Activated CD4-positive, alpha-beta T cell treated with anti-CD3 and anti-CD28 coated beads, Interleukin-2, amount 10 ng/mL, durations not matched to agents 24 days and 14 days (primary cell): ENCODE measurements at places on chromosomes 5 and 9. TPM values are rescaled to one million over a fixed set of nuclear protein-coding genes. Genes with fewer than 3 reads are reported as not detected.

DNA sequence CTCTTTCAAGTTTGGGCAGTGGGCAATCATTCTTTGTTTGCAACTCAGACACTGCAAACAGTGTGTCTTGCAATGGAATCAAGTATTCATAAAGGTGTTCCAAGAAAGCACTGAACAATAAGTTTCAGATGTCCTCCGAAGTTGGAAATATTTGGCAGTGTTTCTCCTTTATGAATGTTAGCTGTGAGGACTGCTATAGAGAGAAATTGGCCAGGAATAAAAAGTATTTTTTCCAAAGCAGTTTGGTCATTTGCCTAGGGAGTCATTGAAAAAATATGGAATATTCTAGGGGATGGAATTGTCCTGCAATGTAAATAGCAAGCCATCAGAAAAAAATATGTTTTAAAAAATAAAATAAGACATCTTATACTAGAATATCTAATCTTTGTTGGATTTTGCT is 688.6 kb upstream of the SEMA6A start:
- H3K27me3 ChIP-seq: no peaks in the 10 kb centered on the region
- no peaks in the 10 kb centered on the region for H3K36me3 ChIP-seq
- no peak overlapping the region for H3K27ac ChIP-seq

DNA sequence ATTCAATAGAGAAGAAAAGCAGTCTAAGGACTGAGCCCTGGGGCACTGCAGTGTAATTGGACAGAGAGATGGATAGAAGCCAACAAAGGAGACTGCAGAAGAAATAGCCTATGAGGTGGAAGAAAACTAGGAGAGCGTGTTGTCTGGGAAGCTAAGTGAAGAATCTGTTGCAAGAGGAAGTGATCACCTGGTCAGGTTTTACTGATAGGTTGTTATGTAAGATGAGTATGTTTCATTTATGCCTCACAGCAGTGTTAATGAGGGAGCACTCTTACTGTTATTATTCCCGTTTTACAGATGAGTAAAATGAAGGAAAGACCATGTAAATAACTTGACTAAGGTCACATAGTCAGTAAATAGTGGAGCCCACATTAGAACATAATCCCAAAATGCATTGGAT is 80.0 kb upstream of the GRHPR start:
- no peak for DNase-seq
- H3K36me3 ChIP-seq: no peaks in the 10 kb centered on the region
- no peaks in the 10 kb centered on the region for H3K27me3 ChIP-seq
- H3K4me1 ChIP-seq: no peaks in the 10 kb centered on the region
- H3K27ac ChIP-seq: no peak overlapping the region

GRCh38 chr5:113091622-113092021 is 115.0 kb downstream of the DCP2 start:
- peaks cover 2% of the 10 kb centered on the region for H3K4me1 ChIP-seq
- H3K27ac ChIP-seq: no peak overlapping the region
- H3K27me3 ChIP-seq: peaks cover 8% of the 10 kb centered on the region
- DNase-seq: no peak
- H3K36me3 ChIP-seq: no peaks in the 10 kb centered on the region
- no peak overlapping the region for H3K4me3 ChIP-seq

The SHOC1 gene
- not detected in 2 replicates for total RNA-seq

DNA sequence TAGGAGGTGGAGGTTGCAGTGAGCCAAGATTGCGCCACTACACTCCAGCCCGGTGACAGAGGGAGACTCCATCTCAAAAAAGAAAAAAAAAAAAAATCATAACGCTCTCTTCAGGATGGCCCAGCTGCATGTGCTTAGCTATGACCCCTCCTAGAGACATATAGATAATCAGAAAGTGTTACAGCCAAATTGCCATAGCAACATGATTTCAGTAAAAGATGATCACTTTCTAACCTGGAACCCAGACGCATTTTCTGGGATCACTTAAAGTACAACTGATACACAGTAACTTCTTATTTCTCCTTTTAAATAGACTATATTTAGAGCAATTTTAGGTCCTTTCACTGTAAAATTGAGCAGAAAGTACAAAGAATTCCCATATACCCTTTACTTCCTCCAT is 372.9 kb downstream of the CDH18 start:
- no peaks in the 10 kb centered on the region for H3K4me1 ChIP-seq
- no peaks in the 10 kb centered on the region for H3K27me3 ChIP-seq
- no peaks in the 10 kb centered on the region for H3K36me3 ChIP-seq
- H3K27ac ChIP-seq: no peak overlapping the region
- no peak overlapping the region for H3K4me3 ChIP-seq

The CDC20B gene
- not detected in 2 replicates for total RNA-seq

- H3K27ac ChIP-seq: peak overlapping the region; percentile 68
- H3K4me1 ChIP-seq: peaks cover 57% of the 10 kb centered on the region
- H3K4me3 ChIP-seq: peak overlapping the region; percentile 18
- H3K36me3 ChIP-seq: peaks cover 13% of the 10 kb centered on the region
- DNase-seq: no peak
- no peaks in the 10 kb centered on the region for H3K27me3 ChIP-seq
These were observed 2.3 kb upstream of the CYFIP2 start for GRCh38 chr5:157263496-157264090.

The POLR1E gene
- 60.0 and 64.0 TPM in 2 replicates for total RNA-seq

The GPRIN1 gene
- total RNA-seq: 3.7 TPM in 2 replicates

The PCDHAC1 gene
- not detected in 2 replicates for total RNA-seq

The SLC1A1 gene
- 0.17 TPM in 1 of 2 replicates, not detected in the other for total RNA-seq

The ZMAT2 gene
- total RNA-seq: 67.1 and 67.2 TPM in 2 replicates

GRCh38 chr9:77015327-77016048 is 4.0 kb upstream of the FOXB2 start:
- peaks cover 80% of the 10 kb centered on the region for H3K27me3 ChIP-seq
- H3K4me3 ChIP-seq: no peak overlapping the region
- H3K36me3 ChIP-seq: peaks cover 11% of the 10 kb centered on the region
- H3K4me1 ChIP-seq: peaks cover 9% of the 10 kb centered on the region
- H3K27ac ChIP-seq: peak overlapping the region; percentile 72
- DNase-seq: no peak

- no peaks in the 10 kb centered on the region for H3K36me3 ChIP-seq
- no peak for DNase-seq
- H3K4me3 ChIP-seq: no peak overlapping the region
- no peak overlapping the region for H3K27ac ChIP-seq
- H3K27me3 ChIP-seq: no peaks in the 10 kb centered on the region
These were observed 123.7 kb downstream of the SNCAIP start for GRCh38 chr5:122435761-122436160.

- H3K36me3 ChIP-seq: no peaks in the 10 kb centered on the region
- no peak overlapping the region for H3K27ac ChIP-seq
- no peak for DNase-seq
- peaks cover 28% of the 10 kb centered on the region for H3K4me1 ChIP-seq
- no peak overlapping the region for H3K4me3 ChIP-seq
These were observed 123.3 kb upstream of the ELL2 start for GRCh38 chr5:96084874-96085506.

- H3K36me3 ChIP-seq: no peaks in the 10 kb centered on the region
- no peak for DNase-seq
- no peaks in the 10 kb centered on the region for H3K27me3 ChIP-seq
- no peak overlapping the region for H3K4me3 ChIP-seq
- no peaks in the 10 kb centered on the region for H3K4me1 ChIP-seq
These were observed 130.0 kb upstream of the DMRTA1 start for GRCh38 chr9:22316645-22317044.

The PCDHGB1 gene
- 0.14 and 0.19 TPM in 2 replicates for total RNA-seq

- H3K27ac ChIP-seq: peak overlapping the region; percentile 18
- no peaks in the 10 kb centered on the region for H3K27me3 ChIP-seq
- no peak for DNase-seq
- H3K4me1 ChIP-seq: peaks cover 3% of the 10 kb centered on the region
- no peaks in the 10 kb centered on the region for H3K36me3 ChIP-seq
- H3K4me3 ChIP-seq: no peak overlapping the region
These were observed 162.4 kb upstream of the ZNF608 start for GRCh38 chr5:124908581-124909451.

- no peaks in the 10 kb centered on the region for H3K36me3 ChIP-seq
- H3K4me3 ChIP-seq: no peak overlapping the region
- H3K4me1 ChIP-seq: no peaks in the 10 kb centered on the region
- H3K27ac ChIP-seq: no peak overlapping the region
- H3K27me3 ChIP-seq: no peaks in the 10 kb centered on the region
These were observed 695.1 kb downstream of the TAF11L14 start for GRCh38 chr5:18329328-18329727.

GRCh38 chr9:113543296-113543981 is 79.9 kb downstream of the RGS3 start:
- H3K36me3 ChIP-seq: peaks cover 58% of the 10 kb centered on the region
- no peak for DNase-seq
- H3K4me3 ChIP-seq: no peak overlapping the region
- peaks cover 31% of the 10 kb centered on the region for H3K4me1 ChIP-seq
- H3K27me3 ChIP-seq: no peaks in the 10 kb centered on the region
- H3K27ac ChIP-seq: no peak overlapping the region

DNA sequence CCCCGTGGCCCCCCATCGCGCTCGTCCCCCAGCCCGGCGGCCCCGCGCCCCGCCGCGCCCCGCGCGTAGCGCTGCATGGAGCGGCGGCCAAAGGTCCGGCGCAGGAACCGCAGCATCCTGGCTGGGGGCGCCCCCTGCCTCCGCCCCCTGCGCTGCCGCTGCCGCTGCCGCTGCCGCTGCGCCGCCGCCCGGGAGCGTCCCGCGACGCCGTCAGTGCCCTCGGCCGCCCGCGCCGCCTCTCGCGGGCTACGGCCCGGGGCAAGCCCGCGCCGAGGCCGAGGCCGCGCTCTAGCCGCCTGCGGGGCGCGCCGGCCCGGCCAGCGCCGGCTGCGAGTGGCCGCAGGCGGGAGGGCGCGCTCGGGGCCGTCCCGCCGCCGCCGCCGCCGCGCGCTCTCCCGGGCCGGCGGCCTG is 523 bp downstream of the EPB41L4B start:
- DNase-seq: peak; percentile 63
- H3K27ac ChIP-seq: no peak overlapping the region
- no peak overlapping the region for H3K4me3 ChIP-seq
- peaks cover 10% of the 10 kb centered on the region for H3K4me1 ChIP-seq
- H3K27me3 ChIP-seq: peaks cover 71% of the 10 kb centered on the region

DNA sequence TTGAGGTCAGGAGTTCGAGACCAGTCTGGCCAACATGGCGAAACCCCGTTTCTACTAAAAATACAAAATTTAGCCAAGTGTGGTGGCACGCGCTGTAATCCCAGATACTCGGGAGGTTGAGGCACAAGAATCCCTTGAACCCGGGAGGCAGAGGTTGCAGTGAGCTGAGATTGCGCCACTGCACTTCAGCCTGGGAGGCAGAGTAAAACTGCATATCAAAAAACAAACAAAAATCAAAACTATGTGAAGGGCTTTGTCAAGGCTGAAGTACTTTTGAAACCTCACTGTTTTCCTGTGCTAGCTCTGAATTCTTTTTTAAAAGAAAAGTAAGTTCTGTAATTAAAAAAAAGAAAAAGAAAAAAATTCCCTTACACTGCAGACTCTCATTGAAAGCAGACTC is 65.1 kb upstream of the KLF4 start:
- no peaks in the 10 kb centered on the region for H3K27me3 ChIP-seq
- no peaks in the 10 kb centered on the region for H3K36me3 ChIP-seq
- no peaks in the 10 kb centered on the region for H3K4me1 ChIP-seq
- no peak for DNase-seq

The HAND1 gene
- not detected in 2 replicates for total RNA-seq

The FBN2 gene
- not detected in 2 replicates for total RNA-seq

- no peak overlapping the region for H3K4me3 ChIP-seq
- no peaks in the 10 kb centered on the region for H3K4me1 ChIP-seq
- H3K27me3 ChIP-seq: no peaks in the 10 kb centered on the region
- H3K36me3 ChIP-seq: no peaks in the 10 kb centered on the region
- no peak for DNase-seq
These were observed 107.3 kb upstream of the IER5L start for GRCh38 chr9:129285382-129285781.

The ERAP2 gene
- 48.9 and 51.3 TPM in 2 replicates for total RNA-seq

The NMRK1 gene
- total RNA-seq: 6.6 and 7.2 TPM in 2 replicates

The SPINK4 gene
- total RNA-seq: not detected in 2 replicates

The GABRA6 gene
- total RNA-seq: not detected in 2 replicates

The PSD2 gene
- total RNA-seq: not detected in 2 replicates

GRCh38 chr5:171495122-171495700 is 75.8 kb downstream of the FGF18 start:
- no peaks in the 10 kb centered on the region for H3K4me1 ChIP-seq
- H3K4me3 ChIP-seq: no peak overlapping the region
- DNase-seq: no peak
- H3K27ac ChIP-seq: no peak overlapping the region
- no peaks in the 10 kb centered on the region for H3K27me3 ChIP-seq

GRCh38 chr5:56774957-56775356 is 40.4 kb upstream of the MAP3K1 start:
- no peak overlapping the region for H3K27ac ChIP-seq
- H3K36me3 ChIP-seq: no peaks in the 10 kb centered on the region
- H3K4me3 ChIP-seq: no peak overlapping the region
- DNase-seq: no peak
- H3K4me1 ChIP-seq: no peaks in the 10 kb centered on the region

GRCh38 chr9:123757547-123757946 is 172.4 kb downstream of the DENND1A start:
- peaks cover 2% of the 10 kb centered on the region for H3K36me3 ChIP-seq
- no peak overlapping the region for H3K27ac ChIP-seq
- no peaks in the 10 kb centered on the region for H3K27me3 ChIP-seq
- H3K4me1 ChIP-seq: peaks cover 5% of the 10 kb centered on the region
- DNase-seq: no peak

- no peak overlapping the region for H3K27ac ChIP-seq
- no peaks in the 10 kb centered on the region for H3K27me3 ChIP-seq
- H3K36me3 ChIP-seq: no peaks in the 10 kb centered on the region
- H3K4me1 ChIP-seq: no peaks in the 10 kb centered on the region
These were observed 443.9 kb downstream of the TLE1 start for GRCh38 chr9:81245254-81245956.

GRCh38 chr9:112080831-112081542 is 94.1 kb downstream of the SUSD1 start:
- H3K4me3 ChIP-seq: no peak overlapping the region
- peaks cover 3% of the 10 kb centered on the region for H3K27me3 ChIP-seq
- peaks cover 8% of the 10 kb centered on the region for H3K36me3 ChIP-seq
- H3K27ac ChIP-seq: no peak overlapping the region
- peaks cover 8% of the 10 kb centered on the region for H3K4me1 ChIP-seq

DNA sequence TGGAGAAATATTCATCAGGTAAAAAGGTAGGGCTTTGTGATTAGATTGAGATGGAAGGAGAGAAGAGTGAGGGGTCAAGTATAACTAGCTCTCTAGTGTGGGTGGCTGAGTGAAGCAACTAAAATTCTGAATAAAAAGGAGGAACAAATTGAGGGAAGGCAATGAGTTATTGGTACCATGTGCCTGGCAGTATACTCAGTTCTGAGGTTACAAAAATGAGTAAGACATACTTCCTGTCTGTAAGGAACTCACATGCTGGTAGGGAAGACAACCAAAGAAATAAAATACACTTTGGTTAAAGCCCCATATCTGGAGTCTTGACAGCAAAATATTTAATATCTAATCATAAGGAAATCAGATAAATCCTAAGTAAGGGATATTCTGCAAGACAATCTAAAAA is 476.8 kb upstream of the C9orf72 start:
- no peaks in the 10 kb centered on the region for H3K4me1 ChIP-seq
- H3K27ac ChIP-seq: no peak overlapping the region
- DNase-seq: no peak
- no peaks in the 10 kb centered on the region for H3K27me3 ChIP-seq
- H3K4me3 ChIP-seq: no peak overlapping the region

GRCh38 chr5:53068291-53068836 is 41.2 kb downstream of the MOCS2 start:
- no peak overlapping the region for H3K4me3 ChIP-seq
- H3K36me3 ChIP-seq: peaks cover 53% of the 10 kb centered on the region
- H3K27me3 ChIP-seq: no peaks in the 10 kb centered on the region
- peak; percentile 49 for DNase-seq
- H3K27ac ChIP-seq: no peak overlapping the region

GRCh38 chr5:54445691-54446378 is 9.7 kb upstream of the HSPB3 start:
- H3K4me3 ChIP-seq: no peak overlapping the region
- H3K4me1 ChIP-seq: peaks cover 10% of the 10 kb centered on the region
- H3K27me3 ChIP-seq: peaks cover 8% of the 10 kb centered on the region
- H3K36me3 ChIP-seq: no peaks in the 10 kb centered on the region
